ENCODE measurements at places on chromosomes 16 and 17. TPM values are rescaled to one million over a fixed set of nuclear protein-coding genes. Genes with fewer than 3 reads are reported as not detected.
A peak's percentile ranks its signal among the peaks of the same experiment; 100 is the strongest.

GRCh38 chr16:81035975-81036750 is 521 bp downstream of the ATMIN start:
- peaks cover 9% of the 10 kb centered on the region for H3K4me1 ChIP-seq
- no peaks in the 10 kb centered on the region for H3K27me3 ChIP-seq
- H3K36me3 ChIP-seq = peaks cover 8% of the 10 kb centered on the region
- 0 out of 2 replicates have a peak overlapping the region, but pooled peaks have one; percentile 45 for H3K27ac ChIP-seq
- H3K4me3 ChIP-seq = peak overlapping the region; percentile 96

GRCh38 chr16:87334651-87335624 is 17.7 kb upstream of the C16orf95 start:
- no peaks in the 10 kb centered on the region for H3K27me3 ChIP-seq
- H3K4me3 ChIP-seq = no peak overlapping the region

DNA sequence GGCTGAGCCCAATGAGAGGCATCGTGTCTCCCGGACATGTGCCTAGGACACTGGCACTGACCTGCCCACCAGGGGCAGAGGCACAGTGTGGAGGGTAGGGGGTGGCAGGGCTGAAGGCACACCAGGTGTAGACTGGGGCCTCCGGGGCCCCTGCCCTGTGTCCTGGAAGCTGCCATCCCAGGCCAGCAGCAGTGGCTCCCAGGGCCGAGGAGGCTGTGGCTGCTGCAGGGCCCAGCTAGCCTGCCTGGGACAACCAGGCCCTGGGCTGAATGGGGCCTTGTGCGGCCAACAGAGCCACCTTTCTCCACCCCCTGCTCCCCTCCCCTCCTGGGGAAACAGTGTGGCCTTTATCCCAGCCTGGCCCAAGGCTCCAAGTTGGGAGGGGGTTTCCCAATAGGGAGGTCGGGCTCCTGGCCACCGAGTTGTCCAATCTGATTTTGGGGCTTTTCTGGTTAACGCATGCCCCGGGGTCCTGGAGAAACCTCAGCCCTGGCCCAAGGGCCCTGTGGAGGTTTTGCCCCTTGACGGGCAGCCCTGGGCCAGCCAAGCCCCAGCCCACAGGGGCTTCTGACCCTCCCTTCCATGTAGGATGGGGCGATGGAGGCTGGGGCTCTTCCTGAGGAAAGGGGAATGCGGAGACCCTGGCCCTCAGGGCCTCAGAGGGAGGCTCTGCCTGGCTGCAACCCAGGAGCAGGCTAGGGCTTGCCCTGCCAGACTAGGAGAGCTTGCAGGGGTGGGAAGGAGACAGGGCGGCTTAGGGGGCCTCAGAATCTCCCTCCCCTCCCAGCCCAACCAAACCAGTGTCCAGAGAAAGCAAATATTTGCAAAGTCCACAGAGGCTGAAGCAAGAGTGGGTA is 4.2 kb downstream of the MTSS2 start:
- no peak for DNase-seq
- H3K36me3 ChIP-seq = no peaks in the 10 kb centered on the region

Gene SEPTIN12
- not detected for polyA plus RNA-seq

Gene CDIP1
- polyA plus RNA-seq = 38.2 TPM

DNA sequence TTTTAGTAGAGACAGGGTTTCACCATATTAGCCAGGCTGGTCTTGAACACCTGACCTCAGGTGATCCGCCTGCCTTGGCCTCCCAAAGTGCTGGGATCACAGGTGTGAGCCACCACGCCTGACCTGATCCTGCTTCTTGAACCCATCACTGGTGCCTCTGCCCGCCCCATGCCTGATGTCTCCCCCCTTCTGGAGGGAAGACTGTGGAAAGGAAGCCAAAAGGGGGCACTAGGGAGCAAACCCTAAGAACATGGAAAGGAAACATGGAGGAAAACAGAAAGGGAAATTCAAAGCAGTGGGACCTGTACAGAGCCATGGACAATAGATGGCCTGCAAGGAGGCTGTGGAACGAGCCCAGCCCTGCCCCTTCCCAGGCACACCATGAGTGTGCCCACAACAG is 31.1 kb upstream of the FASN start:
- DNase-seq = peak; percentile 46
- H3K27ac ChIP-seq = no peak overlapping the region

Gene IRX3
- polyA plus RNA-seq = 2.3 TPM

GRCh38 chr17:13727441-13728171 is 125.9 kb upstream of the HS3ST3A1 start:
- H3K27ac ChIP-seq = no peak overlapping the region
- no peaks in the 10 kb centered on the region for H3K36me3 ChIP-seq
- H3K27me3 ChIP-seq = no peaks in the 10 kb centered on the region
- no peaks in the 10 kb centered on the region for H3K4me1 ChIP-seq

Gene GRB7
- polyA plus RNA-seq = 13.1 TPM

- H3K36me3 ChIP-seq = no peaks in the 10 kb centered on the region
- no peak overlapping the region for H3K4me3 ChIP-seq
- DNase-seq = peak; percentile 79
- peaks cover 14% of the 10 kb centered on the region for H3K4me1 ChIP-seq
- H3K27ac ChIP-seq = 0 out of 2 replicates have a peak overlapping the region, but pooled peaks have one; percentile 32
- no peaks in the 10 kb centered on the region for H3K27me3 ChIP-seq
Observed at GRCh38 chr16:4330277-4330874, 14.5 kb downstream of the GLIS2 start.

DNA sequence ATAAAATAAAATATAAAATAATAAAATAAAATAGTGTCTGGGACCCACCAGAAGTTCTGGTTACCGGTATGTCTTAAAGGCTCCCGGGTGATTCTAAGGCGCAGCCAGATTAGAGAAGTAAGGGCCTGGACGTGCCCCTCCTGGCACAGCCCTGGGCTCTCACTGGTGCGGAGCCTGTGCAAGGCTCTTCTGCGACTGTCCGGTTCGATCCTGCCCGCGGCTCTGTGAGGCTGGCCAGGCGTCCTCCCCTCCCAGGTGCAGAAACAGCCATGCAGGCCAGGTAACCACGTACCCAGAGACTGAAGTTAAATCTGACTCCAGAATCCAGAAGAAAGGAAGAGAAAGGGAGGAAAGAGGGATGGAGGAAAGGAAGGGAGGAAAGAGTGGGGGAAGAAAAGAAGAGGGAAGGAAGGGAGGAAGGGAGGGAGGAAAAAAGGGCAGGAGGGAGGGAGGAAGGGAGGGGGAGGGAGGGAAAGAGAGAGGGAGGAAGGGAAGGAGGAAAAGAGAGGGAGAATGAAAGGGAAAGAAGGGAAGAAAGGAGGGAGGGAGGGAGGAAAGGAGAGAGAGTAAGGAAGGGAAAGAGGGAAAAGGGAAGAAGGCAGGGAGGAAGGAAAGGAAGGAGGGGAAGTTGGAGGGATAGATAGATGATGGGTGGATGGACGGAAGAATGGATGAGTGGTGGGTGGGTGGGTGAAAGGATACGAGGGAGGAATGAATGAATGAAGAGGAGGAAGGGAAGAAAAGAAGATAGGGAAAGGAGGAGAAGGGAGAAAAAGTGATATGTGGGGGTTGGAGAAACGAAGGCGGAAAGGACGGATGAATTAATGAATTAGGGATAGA is 42.3 kb downstream of the C16orf82 start:
- no peaks in the 10 kb centered on the region for H3K36me3 ChIP-seq
- peak overlapping the region; percentile 59 for H3K4me3 ChIP-seq
- H3K27me3 ChIP-seq = no peaks in the 10 kb centered on the region
- peaks cover 5% of the 10 kb centered on the region for H3K4me1 ChIP-seq
- no peak for DNase-seq
- no peak overlapping the region for H3K27ac ChIP-seq

- peak overlapping the region; percentile 51 for H3K4me3 ChIP-seq
- peak; percentile 94 for DNase-seq
- peaks cover 19% of the 10 kb centered on the region for H3K36me3 ChIP-seq
- H3K27me3 ChIP-seq = no peaks in the 10 kb centered on the region
Observed at GRCh38 chr17:49815761-49816281, 27.3 kb downstream of the KAT7 start.

DNA sequence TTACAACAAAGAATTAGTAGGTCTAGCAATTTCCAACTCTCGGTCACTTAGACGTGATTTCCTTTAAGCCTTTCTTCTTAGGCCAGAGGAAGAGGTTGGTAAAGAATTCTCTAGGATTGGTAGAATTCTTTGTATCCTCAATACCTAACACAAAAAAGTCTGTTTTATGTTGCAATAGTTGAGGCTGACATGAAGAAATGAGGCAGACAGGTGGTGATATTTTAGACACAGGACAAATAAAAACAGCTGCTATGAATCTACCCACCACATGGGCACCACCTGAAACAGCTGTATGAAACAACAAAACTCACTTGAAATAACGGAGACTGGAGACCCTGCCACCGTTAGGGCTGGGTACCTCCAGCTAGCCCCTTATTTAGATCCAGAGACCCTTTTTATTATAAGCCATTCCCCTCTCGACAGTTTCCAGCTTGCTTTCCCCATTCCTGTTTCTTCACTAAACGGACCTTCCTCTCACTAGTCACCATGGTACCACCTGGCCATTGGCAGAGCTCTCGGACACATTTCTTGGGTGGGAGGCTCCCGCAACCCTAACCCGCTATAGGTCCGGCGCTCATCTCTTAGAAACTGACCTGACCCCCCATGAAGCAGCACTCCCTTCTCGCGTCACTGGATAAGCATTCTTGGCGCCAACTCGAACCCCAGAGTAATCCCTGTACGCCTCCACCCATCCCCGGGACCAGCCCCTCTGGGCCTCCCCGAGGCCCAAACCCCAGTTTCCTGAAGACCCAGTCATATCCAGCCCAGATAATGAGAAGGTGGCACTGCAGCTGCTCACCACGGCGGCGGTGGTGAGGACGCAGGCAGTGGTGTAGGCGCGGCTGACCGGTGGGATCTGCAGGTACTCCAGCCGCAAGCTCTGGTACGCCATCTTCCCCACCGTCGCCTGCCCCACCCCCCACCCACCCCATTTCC is at the start of gene DERL2:
TSS of gene DERL2 (minus strand) at position 909 of the 936 bp plus-strand sequence. CDS start at position 892, 17 bp downstream.
- peak within 1 kb of the TSS; percentile 99 for H3K4me3 ChIP-seq
- H3K4me1 ChIP-seq = peaks cover 20% of the 10 kb centered on the region
- peaks cover 28% of the 10 kb centered on the region for H3K36me3 ChIP-seq
- no peaks in the 10 kb centered on the region for H3K27me3 ChIP-seq

- no peaks in the 10 kb centered on the region for H3K27me3 ChIP-seq
- DNase-seq = no peak
- no peak overlapping the region for H3K4me3 ChIP-seq
- H3K36me3 ChIP-seq = no peaks in the 10 kb centered on the region
Observed at GRCh38 chr16:68487203-68487514, 38.9 kb upstream of the SMPD3 start.

DNA sequence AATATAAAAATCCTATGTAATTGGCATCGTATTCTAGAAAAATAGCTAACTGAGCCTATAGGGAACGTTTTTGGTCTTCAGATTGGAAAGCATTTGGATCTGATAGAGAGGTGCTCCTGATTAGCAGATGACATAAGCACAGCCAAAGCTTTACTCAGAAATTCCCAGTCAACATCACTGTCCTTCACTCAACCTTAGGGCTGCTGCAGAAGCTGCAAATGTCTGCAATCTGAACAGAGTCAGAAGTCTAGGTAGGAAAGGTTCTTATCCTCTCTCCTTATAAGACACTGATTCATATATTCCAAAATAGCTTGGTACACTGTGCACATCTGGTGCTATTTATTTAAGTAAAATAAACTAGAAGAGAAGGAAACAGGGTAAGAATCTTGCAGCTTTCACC is 19.2 kb downstream of the STRADA start:
- H3K36me3 ChIP-seq = peaks cover 5% of the 10 kb centered on the region
- no peak for DNase-seq

DNA sequence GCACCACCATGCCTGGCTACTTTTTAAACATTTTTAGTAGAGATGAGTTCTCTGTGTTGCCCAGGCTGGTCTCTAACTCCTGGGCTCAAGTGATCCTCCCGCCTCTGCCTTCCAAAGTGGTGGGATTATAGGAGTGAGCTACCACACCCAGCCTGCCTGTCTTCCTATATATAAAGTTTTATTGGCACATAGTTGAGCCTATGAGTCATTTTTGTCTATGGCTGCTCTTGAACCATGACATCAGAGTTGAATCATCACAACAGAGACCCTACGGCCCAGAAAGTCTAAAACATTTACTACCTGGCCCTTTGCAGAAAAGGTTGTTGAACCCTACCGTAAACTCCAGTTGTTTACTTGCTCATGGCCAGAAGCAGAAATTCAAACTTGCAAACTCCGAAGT is 7.9 kb downstream of the SEPTIN12 start:
- H3K4me1 ChIP-seq = no peaks in the 10 kb centered on the region
- DNase-seq = no peak
- H3K27ac ChIP-seq = no peak overlapping the region
- no peak overlapping the region for H3K4me3 ChIP-seq
- no peaks in the 10 kb centered on the region for H3K36me3 ChIP-seq

DNA sequence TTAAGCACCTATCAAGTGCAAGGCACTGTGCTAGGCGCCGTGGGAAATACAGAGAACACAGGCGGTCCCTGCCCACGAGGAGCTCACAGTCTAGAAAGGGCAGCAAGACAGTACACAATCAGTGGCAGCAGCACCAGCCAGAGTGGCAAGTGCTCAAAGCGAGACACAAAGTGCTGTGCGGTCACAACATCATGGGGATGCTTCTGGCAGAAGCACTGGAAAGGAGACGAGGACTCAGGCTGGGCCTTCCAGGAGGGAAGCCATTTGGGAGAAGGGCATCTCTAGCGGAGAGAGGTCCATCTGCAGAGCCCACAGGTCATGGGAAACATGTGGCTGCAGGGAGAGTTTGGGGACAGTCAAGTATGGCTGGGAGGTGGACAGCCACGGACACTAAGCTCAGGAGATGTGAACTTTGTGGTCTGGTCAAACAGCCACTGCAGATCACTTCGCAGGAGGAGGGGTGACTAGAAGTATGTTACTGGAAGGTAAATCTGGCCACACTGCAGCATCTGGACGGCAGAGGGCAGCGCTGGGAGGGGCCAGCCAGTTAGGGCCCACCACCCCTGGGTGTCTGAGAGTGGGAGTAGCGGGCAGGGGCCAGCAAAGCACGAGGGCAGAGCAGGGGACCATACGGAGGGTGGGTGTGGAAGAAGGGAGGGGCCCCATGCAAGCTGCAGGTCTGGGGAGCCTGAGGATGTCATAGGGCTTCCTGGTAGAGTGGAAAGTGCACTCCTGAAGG is 71.1 kb downstream of the N4BP1 start:
- H3K4me3 ChIP-seq = no peak overlapping the region
- H3K27ac ChIP-seq = no peak overlapping the region
- H3K36me3 ChIP-seq = no peaks in the 10 kb centered on the region
- no peaks in the 10 kb centered on the region for H3K4me1 ChIP-seq

GRCh38 chr16:51343411-51343810 is 192.3 kb upstream of the SALL1 start:
- no peak overlapping the region for H3K27ac ChIP-seq
- H3K4me1 ChIP-seq = no peaks in the 10 kb centered on the region
- no peaks in the 10 kb centered on the region for H3K27me3 ChIP-seq
- no peaks in the 10 kb centered on the region for H3K36me3 ChIP-seq
- DNase-seq = no peak

GRCh38 chr17:42365136-42365535 is 23.1 kb downstream of the STAT3 start:
- DNase-seq = no peak
- no peak overlapping the region for H3K27ac ChIP-seq
- H3K36me3 ChIP-seq = no peaks in the 10 kb centered on the region
- H3K4me3 ChIP-seq = no peak overlapping the region

DNA sequence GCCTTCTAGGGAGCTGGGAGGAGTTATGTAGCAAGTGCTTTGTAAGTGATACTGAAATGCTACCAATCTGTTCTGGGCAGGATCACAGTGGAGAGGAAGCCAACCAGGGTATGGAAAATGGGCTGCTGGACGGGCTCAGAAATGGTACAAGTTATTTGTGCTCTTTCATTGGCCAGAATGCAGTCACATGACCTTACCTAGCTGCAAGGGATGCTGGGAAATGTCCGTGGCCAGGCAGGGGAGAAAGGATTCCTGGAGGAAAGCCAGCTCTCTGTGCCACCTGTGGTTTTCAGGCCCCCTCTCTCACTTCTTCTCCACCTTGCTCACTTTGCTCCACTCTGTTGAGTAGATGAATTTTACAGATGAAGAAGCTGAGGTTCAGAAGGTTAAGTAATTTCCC is 4.8 kb downstream of the EEF2K start:
- H3K27me3 ChIP-seq = no peaks in the 10 kb centered on the region
- no peak overlapping the region for H3K27ac ChIP-seq
- DNase-seq = no peak
- peaks cover 16% of the 10 kb centered on the region for H3K4me1 ChIP-seq

Data from GM23338 (cell line).